ENCODE measurements at places on chromosomes 6 and 20.

- peak; percentile 38 for ATAC-seq
Measured at GRCh38 chr6:138817799-138818198, 21.9 kb downstream of the ECT2L start.

DNA sequence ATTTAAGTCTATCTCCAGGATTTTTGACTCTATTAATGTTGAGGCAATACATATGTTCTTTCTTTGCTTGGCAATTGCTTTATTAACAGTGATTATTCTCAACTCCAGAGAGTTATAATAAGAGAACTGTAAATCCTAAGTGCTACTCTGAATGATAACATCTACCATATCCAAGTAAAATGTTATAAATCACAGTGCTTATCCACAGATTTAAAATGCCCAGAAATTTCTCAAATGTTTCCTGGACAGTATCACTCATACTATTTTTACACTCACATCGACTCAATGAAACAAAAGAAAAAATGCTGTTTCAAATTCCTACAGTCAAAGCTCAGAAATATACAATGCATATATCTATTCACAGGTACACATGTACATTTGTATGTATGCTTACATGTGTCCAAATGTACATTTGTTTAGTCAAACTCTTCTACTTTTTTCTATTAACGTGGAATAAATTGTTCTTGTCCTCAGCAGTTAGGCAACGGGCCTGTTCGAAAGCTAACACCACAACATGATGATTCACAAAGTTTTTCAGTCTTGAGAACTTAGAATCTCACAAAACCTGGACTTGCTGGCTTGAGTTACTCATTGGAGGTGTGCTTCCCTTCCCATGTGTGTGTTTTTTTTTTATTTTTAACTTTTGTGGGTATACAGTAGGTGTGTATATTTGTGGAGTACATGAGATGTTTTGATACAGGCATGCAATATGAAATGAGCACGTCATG lies 193.0 kb downstream of the GJA10 start:
- no peak for ATAC-seq

- no peak for ATAC-seq
Measured at GRCh38 chr20:38791940-38792339, 13.6 kb upstream of the PPP1R16B start.

DNA sequence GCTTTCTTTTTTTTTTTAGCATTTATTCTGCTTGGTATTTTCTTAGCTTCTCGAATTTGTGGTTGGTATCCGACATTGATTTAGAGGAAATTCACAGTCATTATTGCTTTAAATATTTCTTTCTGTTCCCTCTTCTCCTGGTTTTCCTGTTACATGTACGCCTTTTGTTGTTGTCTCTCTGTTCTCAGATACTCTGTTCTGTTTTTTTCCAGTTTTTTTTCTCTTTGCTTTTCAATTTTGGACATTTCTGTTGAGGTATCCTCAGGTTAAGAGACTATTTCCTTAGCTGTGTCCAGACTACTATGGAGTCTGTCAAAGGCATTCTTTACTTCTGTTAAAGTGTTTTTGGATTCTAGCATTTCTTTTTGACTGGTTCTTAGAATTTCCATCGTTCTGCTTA lies 17.5 kb downstream of the STXBP5 start:
- no peak for ATAC-seq

DNA sequence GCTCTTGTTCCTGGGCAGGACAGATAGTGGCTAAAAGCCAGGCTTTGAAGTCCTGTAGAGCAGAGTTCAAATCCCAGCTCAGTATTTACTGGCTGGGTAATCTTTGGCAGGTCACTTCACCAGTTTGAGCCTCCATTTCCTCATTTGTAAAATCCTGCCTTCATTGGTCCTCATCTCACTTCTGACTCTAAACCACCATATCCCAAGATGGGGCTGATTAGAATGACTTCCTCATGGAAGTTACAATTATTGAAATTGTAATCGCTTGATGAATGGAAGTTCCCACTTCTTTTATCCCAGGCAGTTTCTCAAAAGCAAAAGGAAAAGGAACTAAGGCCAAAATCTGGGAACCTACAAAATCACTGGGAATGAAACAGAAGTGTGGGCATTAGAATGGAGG lies 35.9 kb upstream of the B4GALT5 start:
- ATAC-seq = no peak

DNA sequence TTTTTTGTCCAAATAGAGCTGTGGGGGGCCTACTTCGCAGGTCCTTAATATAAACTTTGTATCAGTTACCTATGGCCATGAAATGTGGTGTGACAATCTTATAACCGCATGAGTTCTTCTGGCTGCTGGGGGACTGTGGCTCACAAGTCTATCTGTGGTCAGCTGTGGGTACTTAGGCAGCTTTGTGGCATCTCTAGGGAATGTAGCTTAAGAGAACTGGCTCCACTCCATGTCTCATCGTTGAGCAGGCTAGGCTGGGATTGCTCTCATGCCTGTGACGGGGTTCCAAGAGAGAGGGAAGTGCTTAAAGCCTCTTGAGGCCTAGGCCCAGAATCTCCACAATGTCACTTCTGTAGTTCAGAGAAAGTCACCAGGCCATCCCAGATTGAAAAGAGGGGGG lies 140.5 kb downstream of the BTBD3 start:
- ATAC-seq = no peak

- ATAC-seq = peak; percentile 30
Measured at GRCh38 chr20:58389324-58389967, 417 bp downstream of the VAPB start.

- ATAC-seq = no peak
Measured at GRCh38 chr6:32815115-32815514, 1.7 kb downstream of the HLA-DOB start.

DNA sequence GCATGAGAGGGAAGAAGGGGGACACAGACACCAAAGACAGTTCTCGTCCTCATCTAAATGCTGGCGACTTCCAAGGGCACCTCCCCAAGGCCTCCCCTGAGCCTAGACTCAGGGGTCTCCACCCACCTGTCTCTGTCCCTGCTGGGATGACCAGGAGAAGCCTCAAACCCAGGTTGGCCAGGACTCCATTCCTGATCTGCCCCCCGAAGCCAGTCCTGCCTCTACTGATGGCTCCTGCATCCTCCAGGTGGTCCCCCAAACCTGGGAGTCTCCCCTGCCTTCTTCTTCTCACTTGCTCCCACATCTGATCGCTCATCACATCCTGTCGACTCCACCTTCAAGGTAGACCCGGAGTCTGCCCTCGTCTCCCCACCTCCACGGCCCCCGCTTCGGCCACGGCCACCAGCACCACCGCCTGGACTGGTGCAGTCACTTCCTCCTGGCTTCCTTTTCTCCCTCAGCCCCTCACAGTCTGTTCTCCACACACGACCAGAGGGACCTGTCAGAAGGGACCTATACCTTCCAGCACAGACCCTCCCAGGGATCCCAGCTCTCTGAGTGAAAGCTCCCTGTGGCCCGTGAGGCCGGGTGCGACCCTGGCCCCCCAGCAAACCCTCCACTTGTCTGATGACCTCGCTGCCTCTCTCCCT lies 92.1 kb downstream of the CEBPB start:
- no peak for ATAC-seq

GRCh38 chr6:149699150-149699549 lies 18.8 kb downstream of the LATS1 start:
- no peak for ATAC-seq

DNA sequence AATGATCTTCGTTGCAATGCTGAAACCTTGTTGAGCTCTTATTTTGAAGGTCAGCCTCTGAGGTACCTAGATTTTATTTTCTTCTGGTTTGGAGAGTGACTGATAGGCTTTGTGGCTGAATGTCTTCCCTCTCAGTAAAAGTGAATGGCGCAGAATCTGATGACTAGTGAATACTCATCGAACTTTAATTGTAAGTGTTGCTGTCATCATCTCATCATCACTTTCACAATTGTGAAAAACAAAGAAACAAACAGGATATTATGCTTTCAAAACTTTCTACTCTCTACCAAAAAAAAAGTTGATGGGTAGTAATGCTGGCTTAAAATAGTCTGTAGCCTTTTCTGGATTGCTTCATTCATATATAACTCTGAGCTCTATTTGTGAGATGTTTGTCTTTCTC lies 239.5 kb upstream of the RAB32 start:
- ATAC-seq = no peak

DNA sequence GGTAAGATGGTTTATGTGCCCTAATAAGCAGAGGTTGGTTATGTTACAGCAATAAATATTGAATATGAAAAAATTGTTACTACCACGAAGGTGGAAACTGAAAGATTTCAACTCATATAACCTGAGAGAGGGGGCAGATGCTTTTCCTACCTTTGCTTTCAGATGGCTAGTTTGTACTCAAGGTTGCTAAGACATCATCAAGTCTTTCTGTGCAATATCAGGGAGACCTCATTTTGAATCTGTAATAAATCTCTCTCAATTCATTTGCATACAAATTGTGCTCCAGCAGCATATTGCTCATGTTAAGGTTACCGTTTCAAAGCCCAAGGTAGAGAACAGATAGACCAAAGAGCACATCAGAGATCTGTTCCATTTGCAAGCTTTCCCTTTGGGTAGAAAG lies 220.4 kb downstream of the KHDC1L start:
- no peak for ATAC-seq

DNA sequence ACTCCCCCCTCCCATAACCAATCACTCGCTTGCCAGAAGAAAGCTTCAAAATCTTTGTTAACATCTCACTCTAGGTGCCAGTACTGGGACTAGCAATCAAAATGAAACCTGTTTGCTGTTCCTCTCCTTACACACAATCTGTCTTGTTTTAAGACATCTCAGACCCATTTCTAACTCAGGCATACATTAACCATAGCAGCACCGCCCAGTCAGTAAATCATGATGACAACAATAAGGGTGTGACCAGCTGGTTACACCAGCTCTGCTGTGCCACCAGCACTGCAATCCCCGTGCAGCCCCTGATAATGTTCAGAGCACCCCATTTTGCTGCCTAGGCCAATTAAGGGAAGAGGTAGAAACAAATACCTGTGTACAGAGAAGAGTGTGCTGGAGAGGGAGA lies 185.2 kb upstream of the TAB2 start:
- peak; percentile 66 for ATAC-seq

GRCh38 chr6:111992851-111993250 lies 61.1 kb upstream of the CCN6 start:
- ATAC-seq = peak; percentile 69

- no peak for ATAC-seq
Measured at GRCh38 chr20:32999603-33000250, 4.5 kb downstream of the SUN5 start.

GRCh38 chr6:38095054-38095453 lies 275.5 kb downstream of the ZFAND3 start:
- ATAC-seq = no peak

DNA sequence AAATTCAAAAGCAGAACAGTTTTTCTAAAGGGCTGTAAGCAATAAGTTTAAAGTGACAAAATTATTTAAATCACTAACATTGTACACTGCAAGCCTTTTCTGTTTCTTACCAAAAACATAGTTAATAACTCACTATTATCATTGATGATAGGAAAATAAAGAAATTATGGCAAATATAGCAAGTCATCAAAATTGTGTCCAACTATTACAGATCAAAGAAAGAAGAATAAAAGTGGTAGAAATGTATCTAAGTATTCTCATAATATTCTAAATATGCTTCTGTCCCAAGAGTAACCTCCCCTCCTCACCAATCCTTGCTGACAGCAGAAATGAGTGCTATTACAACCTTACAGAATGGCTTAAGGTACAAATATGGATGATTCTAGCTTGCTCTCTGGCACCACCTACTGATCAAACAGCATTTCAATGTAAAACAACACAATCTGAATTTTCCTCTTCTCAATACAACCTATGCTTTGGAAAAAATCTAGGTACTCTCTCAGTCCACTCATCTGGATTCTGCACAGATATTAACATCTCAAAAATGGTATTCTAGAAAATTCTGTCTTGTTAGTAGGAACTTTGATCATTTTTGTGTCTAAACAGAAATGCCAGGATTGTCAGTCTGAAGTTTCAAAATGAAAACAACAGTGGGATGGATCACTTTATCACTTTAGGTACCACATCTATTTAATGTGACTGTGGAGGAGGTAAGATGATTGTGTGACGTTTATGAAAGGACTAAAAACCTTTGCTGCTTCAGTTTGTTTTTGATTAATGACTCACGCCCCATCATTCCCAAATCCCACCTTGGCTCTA lies 40.9 kb downstream of the ZFP64 start:
- no peak for ATAC-seq

GRCh38 chr20:57384953-57385761 lies 6.0 kb upstream of the RBM38 start:
- no peak for ATAC-seq

GRCh38 chr6:44284867-44285266 lies 14.6 kb downstream of the TMEM151B start:
- no peak for ATAC-seq

DNA sequence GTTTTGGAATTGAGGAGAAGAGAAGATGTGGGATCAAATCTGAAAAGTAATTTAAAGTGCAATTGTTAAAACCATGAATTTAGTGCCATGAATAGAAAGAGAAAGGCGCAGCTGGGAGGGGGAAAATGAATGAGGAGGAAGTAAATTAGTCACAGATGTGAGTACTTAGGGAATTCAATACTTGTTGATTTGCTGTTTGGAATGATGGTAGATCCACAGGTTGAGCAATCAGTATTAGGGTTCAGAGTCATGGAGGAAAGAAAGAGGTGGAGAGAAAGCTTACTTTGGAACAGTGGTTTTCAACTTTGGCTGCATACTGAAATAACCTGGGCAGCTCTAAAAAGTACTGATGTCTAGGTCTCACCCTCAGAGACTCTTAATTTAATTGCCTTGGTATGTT lies 229.7 kb upstream of the ASCC3 start:
- no peak for ATAC-seq

DNA sequence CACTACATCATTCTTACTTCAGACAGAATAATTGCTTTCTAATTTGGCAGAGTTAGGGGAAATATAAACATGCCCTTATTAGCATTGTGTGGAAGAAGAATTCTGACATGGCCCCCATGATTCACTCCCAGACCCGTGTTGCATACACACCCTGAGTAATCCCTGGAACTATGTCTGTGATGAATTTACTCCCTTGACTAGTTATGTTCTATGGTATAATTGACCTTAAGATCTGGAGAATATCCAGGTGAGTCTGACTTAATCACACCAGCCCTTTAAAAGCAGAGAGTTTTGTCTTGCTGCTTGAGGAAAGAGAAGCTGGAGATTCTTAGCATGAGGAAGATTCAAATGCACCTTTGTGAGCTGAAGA lies 262.9 kb downstream of the SOX4 start:
- no peak for ATAC-seq

GRCh38 chr6:92174398-92175073 lies 1244.8 kb downstream of the EPHA7 start:
- ATAC-seq = no peak

DNA sequence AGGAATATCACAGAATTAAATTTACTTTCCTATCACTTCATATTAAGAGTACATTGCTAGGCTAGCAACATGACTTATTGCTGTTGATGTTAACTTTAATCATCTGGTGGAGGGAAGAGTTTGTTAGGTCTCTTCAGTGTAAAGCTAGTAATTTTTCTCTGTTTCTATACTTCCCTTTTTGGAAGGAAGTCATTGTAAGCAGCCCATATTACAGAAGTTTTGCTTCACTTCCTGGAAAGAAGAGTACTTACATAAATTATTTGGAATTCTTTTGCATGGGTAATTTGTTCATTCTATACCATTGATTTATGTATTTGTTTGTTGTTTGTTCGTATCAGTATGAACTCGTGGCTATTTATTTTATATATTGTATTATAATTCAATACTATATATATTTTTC lies 405.2 kb downstream of the RFPL4B start:
- no peak for ATAC-seq

GRCh38 chr6:31158863-31159855 lies 770 bp downstream of the TCF19 start:
- no peak for ATAC-seq
